Amygdala (tissue), 56 donors: ENCODE measurements at places on chromosomes 4 and X.

GRCh38 chr4:181956512-181956911, 286.7 kb upstream of the TENM3 start:
- DNase-seq = no peak

GRCh38 chr4:6663596-6664393, 23.3 kb downstream of the MRFAP1 start:
- DNase-seq = no peak

GRCh38 chr4:47830265-47831025, 7.4 kb downstream of the CORIN start:
- DNase-seq = no peak

DNA sequence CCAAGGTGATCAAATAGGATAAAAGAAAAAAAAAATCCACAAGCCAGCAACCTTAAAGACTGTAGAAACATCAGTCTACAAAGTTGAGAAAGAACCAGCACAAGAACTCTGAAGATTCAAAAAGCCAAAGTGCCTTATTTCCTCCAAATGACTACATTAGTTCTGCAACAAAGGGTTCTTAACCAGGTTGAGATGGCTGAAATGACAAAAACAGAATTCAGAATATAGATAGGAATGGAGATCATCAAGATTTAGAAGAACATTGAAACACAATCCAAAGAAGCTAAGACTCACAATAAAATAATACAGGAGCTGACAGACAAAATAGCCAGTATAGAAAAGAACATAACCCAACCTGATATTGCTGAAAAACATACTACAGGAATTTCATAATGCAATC, 156.5 kb upstream of the ZCCHC13 start:
- DNase-seq = no peak

DNA sequence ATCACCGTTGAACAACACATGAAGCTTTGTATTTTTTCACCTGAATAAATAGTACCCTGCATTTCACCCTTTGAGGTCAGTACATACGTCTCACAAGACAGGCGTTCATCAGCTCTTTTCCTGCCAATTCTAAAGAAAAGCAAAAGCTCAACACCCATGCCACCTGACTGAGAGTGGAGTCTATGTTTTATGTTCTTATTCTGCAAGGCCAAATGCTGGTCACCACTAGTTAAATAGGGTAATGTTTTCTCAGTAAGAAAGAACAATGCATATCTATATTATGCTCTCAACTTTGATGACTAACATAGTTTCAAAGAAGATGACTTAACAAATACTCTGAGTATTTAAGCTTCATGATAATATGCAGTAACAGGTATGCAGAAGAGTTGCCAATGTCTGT, 336.3 kb upstream of the BMP3 start:
- no peak for DNase-seq

GRCh38 chr4:41339812-41340809, 83.4 kb downstream of the UCHL1 start:
- peak; percentile 44 for DNase-seq

DNA sequence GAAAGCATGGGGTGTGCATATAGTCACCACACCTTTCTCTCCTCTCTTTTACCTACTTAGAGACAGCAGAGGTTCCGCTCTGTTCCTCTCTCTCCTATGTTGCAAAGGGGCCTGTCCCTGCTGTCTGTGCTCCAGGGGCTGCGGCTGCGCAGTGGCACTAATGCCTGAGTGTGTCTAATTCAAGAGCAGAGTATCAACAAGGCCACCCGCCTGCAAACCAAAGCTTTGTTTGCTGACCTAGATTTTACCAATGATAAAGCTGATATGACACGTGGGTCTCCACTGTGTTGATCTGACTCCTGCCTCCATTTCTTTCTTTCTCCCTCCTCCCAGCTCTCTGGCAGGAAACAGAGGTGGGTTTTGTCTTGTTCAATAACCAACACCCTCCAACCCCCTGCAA, 74.9 kb downstream of the NSG1 start:
- no peak for DNase-seq

DNA sequence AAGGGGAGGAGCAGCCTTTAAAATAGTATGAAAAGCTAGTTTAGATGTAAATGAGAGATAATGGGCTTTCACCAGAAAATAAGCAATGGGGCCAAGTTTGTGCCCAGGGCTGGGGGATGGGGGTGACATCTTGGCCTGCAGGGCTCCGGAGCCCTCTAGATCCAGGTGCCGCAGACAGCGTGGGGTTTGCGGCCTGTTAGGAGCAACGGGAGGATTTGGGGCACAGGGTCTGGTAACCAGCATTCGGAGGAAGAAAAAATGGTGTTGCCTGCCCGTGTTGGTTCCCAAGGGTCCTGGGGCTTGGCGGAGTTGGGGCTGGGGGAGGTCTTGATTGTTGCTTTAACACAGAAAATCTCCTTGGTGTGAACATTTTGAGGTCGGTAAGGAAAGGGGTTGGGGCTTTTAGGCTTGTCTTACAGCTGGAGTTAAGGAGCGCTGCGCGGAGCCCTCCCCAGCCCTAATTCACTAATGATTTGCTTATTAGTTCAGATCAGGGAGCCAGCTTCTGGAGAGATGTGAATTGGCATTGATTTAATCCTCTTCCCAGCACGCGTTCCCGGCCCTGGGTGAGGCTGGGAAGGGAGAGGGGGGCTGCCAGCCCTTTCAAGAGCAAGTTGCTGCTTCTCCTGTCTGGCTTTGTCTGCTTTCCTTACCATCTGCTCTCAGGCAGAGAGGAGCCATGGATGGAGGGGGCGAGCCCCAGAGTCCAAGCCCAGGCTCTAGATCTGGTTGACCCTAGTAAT, 443.4 kb downstream of the BCOR start:
- no peak for DNase-seq

DNA sequence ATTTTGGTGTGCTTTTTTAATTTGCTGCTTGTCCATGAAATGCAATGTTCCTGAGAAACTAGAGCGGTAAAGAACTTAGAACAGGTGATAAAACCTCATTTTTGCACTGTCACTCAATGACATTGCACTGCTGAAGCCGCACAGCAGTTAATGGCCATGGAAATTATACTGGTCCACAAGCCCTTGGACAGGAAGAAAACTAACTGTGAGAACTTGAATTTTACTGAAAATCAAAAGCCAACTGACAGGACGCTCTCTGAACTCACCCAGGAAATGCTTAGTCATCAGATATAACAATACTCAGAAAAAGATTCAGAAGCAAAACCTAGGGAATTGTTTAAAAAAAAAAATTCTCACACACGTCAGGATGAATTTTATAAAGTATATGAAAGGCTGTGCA, 246.4 kb upstream of the SLC7A11 start:
- DNase-seq = no peak

- no peak for DNase-seq
Observed at GRCh38 chr4:126568652-126569570, 1063.8 kb upstream of the INTU start.

GRCh38 chrX:38570396-38570795, 9.1 kb downstream of the TSPAN7 start:
- no peak for DNase-seq

DNA sequence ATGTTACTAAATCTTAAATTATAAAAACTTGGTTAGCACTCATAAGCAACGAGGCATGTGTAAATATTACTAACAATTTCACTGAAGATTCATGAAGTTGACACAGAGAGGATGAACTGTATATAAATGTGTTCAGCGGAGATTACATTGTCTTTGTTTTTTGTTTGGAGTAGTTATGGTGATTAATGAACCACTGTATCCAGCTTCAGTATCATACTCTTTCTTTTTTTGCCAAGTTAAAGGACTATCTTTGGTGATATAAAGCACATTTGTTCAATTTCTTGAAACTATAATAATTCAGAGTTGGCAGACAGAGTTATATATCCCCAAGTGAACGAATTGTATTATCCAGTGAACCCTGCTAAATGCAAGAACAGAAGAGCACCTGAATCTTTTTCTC, 497.6 kb downstream of the CCSER1 start:
- no peak for DNase-seq

DNA sequence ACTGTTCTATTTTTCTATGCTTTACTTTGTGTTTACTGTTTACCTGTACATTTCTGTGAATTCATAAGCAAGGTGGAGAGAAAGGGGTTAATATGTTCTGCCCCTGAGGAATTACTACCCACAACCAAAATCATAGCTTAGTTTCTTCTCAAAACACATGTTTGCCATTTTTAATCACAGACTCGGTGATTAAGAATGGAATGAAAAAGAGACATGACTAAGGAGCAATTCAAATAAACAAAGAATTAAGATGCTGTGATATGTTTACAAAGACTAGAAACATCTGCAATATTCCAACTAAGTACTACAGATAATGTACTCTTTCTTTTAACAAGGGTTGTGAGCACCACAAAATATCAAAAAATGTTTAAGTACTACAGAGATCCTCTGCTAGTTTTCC, 11.7 kb upstream of the FAT4 start:
- DNase-seq = no peak

- no peak for DNase-seq
Observed at GRCh38 chr4:24754571-24754970, 40.8 kb upstream of the SOD3 start.

DNA sequence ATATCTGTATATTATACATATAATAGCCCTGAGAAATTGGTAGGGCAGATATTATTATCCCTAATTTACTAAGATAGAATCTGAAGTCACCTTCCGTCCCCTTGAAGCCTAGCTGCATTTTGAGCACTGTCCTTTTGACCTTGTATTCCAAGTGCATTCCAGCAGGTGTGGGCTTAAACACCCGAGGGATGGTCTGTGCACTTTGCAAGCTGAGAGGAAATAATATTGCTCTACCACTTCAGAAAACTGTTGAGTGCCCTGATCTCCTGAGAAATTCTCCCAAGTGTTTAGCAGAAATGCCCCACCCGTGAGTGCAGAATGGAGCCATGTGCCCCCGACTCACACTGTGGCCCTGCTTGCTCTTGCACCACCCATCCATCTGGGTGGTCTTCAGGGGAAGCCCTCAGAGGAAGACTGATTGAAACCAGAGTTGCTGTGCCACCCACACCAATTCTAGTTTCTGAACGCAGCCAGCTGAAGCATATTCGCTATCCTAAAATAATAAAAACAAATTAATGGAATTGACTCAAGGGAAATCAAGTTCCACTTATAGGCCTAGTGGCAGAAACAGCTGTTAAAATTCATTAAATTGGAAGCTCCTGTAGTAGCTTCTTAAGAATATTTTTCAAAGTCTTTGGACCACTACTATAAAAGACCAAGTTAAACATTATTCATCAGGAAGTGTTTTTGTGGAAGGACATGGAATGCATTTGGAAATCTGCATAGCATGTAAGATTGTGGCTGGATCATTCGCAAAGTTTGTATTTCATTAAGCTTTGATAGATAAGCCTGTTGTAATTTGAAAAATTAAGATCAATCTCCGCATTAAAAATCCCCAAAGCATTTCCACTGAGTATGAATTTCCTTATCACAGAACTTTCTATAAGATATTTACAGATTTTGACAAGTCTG, 41.3 kb upstream of the PRKG2 start:
- DNase-seq = no peak

- no peak for DNase-seq
Observed at GRCh38 chr4:56575820-56576429, 70.3 kb downstream of the ARL9 start.

- DNase-seq = no peak
Observed at GRCh38 chrX:40151211-40152172, 53.7 kb upstream of the BCOR start.

- no peak for DNase-seq
Observed at GRCh38 chrX:126770179-126770578, 49.4 kb upstream of the PRR32 start.

DNA sequence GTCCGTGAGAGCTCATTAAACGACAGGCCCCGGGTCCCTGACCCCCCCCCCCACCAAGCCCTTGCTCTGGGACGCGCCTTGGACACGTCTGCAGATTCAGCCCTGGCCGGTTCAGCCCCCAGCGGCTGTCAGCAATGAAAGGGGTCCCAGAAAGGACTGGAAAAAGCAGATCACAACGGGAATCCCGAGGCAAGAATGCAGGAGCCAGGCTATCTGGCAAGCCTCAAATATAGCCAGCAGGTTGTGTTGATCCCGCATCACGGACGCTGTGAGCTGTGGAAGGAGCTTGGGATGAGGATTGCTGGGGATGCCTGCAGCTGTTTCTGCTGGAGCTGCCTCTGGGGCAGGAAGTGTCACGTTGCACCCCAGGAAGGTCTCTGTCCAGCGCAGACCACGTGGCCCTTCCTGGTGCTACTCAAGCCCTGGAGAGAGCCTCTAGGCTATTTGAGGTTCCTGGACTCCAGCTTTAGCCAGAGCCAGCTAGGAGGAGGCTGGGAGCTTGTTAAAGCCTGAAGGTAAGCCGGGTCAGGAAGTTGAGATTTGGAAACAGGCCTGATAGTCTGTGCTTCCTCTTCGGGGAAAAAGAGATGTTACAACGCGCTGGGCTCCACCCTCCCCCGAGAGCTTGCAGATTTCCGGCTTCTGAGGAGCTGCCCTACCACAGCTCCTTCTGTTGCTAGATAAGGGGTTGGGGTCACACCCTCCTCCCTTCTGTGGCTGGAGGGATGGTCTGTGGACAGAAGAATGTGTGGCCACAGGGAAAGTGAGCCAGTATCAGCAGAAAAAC, 19.3 kb upstream of the CSF2RA start:
- no peak for DNase-seq

GRCh38 chr4:113872426-113873260, 106.8 kb downstream of the ARSJ start:
- no peak for DNase-seq

DNA sequence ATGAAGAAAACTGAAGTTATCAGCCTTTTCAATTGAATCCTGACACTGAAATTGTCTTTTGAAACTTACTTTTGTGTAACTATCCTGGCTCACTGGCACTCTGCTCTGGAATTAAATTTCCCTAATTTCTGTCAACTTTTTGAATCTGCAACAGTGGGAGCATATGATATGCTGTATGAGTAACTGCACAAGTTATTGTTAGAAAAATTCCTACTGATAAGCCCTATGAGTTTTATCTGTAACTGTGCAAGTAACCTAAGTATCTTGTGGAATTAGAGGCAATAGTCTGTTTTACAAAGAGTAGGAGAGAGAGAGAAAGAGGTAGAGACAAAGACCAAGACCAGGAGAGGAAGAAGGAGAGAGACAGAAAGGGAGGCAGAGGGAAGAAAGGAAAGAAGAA, 9.2 kb upstream of the HPGD start:
- no peak for DNase-seq

GRCh38 chr4:16075061-16075460, 8.8 kb downstream of the PROM1 start:
- DNase-seq = no peak

DNA sequence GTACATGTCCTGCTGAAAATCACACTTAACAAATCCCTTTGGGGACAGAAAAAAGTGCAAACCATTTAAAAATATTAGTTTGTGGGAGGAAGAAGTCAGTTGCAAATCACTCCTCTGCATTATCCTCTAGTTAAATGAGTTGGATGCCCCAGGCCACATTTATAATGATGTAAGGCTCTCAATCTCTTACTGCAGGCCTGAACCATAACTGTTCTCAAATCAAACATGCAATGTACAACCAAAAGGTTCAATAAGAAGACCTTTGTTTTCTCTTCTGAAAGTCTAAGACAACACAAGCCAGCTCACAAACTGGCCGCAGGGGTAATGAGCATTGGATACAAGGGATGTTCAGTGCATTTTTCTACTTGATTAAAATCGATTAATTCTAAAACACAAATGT, 39.7 kb downstream of the IGFBP7 start:
- no peak for DNase-seq
